MCF 10A (cell line): ENCODE measurements at places on chromosomes 3 and 15. TPM values are rescaled to one million over a fixed set of nuclear protein-coding genes. Genes with fewer than 3 reads are reported as not detected.

- no peak overlapping the region for H3K27ac ChIP-seq
- no peaks in the 10 kb centered on the region for H3K27me3 ChIP-seq
- no peaks in the 10 kb centered on the region for H3K36me3 ChIP-seq
Measured at GRCh38 chr15:39886418-39886817, 33.6 kb downstream of the GPR176 start.

SEC61A1 gene
- total RNA-seq: 418 and 519 TPM in 2 replicates

GRCh38 chr3:158539414-158540014, 31.5 kb upstream of the MLF1 start:
- no peaks in the 10 kb centered on the region for H3K27me3 ChIP-seq
- H3K27ac ChIP-seq: no peak overlapping the region
- no peaks in the 10 kb centered on the region for H3K36me3 ChIP-seq
- no peaks in the 10 kb centered on the region for H3K4me1 ChIP-seq
- DNase-seq: peak; percentile 61
- H3K4me3 ChIP-seq: no peak overlapping the region

CASR gene
- not detected in 2 replicates for total RNA-seq

COLQ gene
- total RNA-seq: 0.44 and 1.4 TPM in 2 replicates

DNA sequence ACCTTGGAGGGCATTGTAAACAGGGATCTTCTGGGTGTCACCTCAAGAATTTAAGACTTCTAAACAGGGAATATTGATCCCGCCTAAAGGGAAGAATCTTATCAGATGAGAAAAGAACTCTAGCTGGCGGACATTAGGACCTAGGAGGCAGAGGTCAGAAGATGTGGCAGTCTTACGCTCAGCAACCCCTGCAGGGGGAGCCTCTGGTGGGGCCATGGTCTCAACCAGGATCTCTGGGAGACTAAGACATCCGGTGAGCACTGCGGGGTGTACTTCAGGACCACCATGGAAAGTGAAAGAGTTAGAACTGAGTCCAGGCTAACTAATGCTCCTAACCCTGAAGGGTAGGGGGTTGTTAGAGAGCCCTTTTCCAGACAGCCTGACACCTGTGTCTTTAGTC, 295.2 kb downstream of the VGLL3 start:
- H3K27ac ChIP-seq: no peak overlapping the region
- peaks cover 39% of the 10 kb centered on the region for H3K27me3 ChIP-seq
- H3K4me1 ChIP-seq: no peaks in the 10 kb centered on the region
- no peak overlapping the region for H3K4me3 ChIP-seq
- no peaks in the 10 kb centered on the region for H3K36me3 ChIP-seq
- DNase-seq: no peak

PPARG gene
- 7.1 and 12.4 TPM in 2 replicates for total RNA-seq

DNA sequence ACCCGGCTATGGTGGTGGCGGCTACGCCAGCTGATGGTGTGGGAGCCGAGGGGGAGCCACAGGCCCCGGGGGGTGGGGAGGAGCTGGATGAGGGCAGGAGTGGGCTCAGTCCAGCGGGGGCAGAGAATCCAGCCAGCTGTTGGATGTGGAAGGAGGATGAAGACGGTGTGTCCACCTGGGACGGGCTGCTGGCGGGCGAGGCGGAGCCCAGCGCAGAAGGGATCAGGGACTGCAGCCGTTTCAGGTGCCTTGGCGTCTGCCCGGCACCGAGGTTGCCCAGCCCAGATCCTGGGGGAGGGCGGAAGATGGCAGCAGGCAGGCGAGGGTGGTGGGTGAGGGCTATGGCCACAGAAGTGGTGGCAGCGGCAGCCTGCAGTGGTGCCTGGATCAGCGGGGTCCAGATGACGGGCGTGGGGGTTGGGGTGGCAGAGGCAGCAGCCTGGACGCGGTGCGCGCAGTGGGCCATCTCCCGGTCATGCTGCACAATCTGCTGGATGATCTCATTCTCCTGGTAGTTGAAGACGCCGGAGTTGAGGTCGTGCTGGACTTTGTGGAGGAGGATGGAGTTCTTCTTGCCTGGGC, 45.3 kb downstream of the HCN4 start:
- no peaks in the 10 kb centered on the region for H3K36me3 ChIP-seq
- peaks cover 29% of the 10 kb centered on the region for H3K27me3 ChIP-seq
- no peaks in the 10 kb centered on the region for H3K4me1 ChIP-seq
- DNase-seq: no peak

- peak overlapping the region; percentile 63 for H3K27ac ChIP-seq
- H3K27me3 ChIP-seq: no peaks in the 10 kb centered on the region
- H3K4me1 ChIP-seq: peaks cover 25% of the 10 kb centered on the region
- peak; percentile 92 for DNase-seq
- peak overlapping the region; percentile 39 for H3K4me3 ChIP-seq
Measured at GRCh38 chr15:38217788-38218609, 34.6 kb upstream of the SPRED1 start.

NPHP3 gene
- 14.4 and 21.8 TPM in 2 replicates for total RNA-seq

DNA sequence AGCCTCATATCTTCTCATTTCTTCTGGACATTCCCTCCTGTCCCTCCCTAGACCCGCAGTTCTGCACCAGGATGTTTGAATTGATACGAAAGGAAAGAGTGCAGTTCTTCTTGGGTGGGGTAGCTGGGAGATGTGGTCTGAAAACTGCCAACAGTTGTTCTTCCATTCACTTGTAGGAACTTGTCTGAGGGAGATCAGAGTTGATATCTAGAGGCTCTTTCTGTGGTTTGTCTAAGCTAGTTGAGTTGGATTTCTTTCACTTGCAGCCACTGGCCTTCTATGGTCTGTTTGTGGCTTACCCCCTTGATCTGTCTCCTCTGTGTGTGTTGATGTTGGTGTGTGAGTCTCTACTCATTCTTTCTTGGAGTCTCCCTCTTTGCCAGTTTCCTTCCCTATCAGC, 42.5 kb upstream of the PIK3CB start:
- H3K27me3 ChIP-seq: no peaks in the 10 kb centered on the region
- peaks cover 6% of the 10 kb centered on the region for H3K36me3 ChIP-seq
- DNase-seq: no peak
- H3K4me3 ChIP-seq: no peak overlapping the region

- H3K4me1 ChIP-seq: no peaks in the 10 kb centered on the region
- no peaks in the 10 kb centered on the region for H3K27me3 ChIP-seq
Measured at GRCh38 chr15:85984241-85984640, 95.4 kb upstream of the AGBL1 start.

CTXN2 gene
- total RNA-seq: not detected in 2 replicates

NSMCE3 gene
- 6.7 and 9.1 TPM in 2 replicates for total RNA-seq

DNA sequence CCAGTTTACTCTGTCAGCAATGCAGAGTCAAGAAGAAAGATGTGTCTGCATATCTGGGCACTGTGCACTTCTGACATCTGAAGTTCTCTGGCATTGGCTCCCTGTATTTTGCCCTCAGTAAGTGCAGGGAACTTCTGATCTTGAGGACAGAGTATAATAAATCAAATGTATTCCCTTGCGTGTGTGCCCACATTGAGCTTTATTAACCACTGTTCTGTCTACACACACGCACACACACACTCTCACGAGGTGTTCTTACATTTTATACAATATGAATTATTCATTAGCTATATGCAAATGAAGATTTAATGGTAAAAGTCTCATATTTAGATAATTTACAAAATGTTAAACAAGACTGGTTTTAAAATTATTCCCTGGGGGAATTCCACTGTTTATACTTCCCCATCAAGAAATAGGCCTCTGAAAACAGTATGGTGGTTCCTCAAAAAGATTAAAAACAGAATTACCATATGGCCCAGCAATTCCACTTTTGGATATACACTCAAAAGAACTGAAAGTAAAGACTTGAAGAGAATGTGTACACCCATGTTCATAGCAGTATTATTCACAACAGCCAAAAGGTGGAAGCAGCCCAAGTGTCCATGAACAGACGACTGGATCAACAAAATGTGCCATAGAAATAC, 24.6 kb upstream of the ANPEP start:
- H3K36me3 ChIP-seq: peaks cover 35% of the 10 kb centered on the region
- H3K27ac ChIP-seq: no peak overlapping the region
- DNase-seq: no peak
- peaks cover 46% of the 10 kb centered on the region for H3K4me1 ChIP-seq

DNA sequence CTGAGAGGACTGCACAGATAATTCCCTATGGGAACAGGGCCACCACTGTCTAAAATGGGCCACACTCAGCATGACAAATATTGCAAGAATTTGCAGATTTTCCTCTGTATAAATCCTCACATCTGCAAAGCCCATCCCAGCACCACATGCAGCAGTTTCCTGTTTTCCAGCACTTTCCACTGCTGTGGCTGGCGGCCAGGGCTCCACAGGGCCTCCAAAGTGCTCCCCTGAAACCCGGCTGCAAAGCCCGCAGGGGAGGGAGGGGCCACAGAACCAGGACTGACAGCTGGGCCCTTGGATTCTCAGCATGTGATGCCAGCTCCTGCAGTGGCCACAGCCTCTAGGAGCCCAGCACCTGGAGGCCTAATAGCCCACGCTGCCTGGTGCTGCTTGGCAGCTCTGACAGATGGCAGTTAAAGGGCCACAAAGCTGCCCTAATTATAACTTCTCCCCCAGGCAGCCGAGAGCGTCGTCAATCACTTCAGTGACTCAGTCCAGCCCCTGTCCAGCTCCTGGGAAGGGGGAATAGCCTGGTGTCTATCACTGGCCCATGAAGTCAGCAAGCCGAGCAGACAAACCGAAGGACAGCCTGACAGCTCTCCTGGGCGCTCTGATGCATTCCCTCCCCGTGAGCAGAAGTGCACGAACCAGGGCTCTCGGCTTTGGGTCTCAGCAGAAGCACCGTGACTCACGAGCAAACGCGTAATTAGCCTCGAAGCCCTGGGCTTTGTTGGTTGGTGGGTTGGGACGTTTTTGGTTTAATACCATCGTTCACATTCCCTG, 4.7 kb downstream of the LRRC15 start:
- H3K27me3 ChIP-seq: peaks cover 47% of the 10 kb centered on the region
- H3K27ac ChIP-seq: no peak overlapping the region
- H3K4me3 ChIP-seq: no peak overlapping the region
- no peaks in the 10 kb centered on the region for H3K36me3 ChIP-seq
- H3K4me1 ChIP-seq: peaks cover 2% of the 10 kb centered on the region

GOLGB1 gene
- 62.4 and 66.9 TPM in 2 replicates for total RNA-seq

PP2D1 gene
- total RNA-seq: not detected in 2 replicates

DNA sequence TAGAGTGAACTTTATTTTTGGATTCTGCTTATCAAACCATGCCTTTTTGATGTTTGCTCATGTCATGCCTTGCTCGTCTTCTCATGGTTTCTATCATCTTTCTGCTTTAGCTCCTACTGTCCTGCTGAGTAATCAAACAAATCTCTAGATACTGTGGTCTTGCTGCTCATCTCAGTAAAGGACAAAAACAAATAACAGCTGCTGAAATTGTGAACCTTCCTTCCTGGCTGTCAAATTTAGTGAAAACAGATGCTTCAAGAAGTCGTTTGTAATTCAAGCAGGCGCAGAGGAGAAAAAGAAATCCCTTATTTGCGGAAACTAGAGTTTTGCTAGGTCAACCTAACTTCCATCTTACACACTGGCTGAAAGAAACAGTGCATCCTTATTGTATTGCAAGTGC, 616.1 kb upstream of the ALCAM start:
- no peaks in the 10 kb centered on the region for H3K36me3 ChIP-seq
- DNase-seq: no peak
- no peaks in the 10 kb centered on the region for H3K4me1 ChIP-seq
- H3K27me3 ChIP-seq: no peaks in the 10 kb centered on the region
- H3K4me3 ChIP-seq: no peak overlapping the region

NR1I2 gene
- not detected in 2 replicates for total RNA-seq

ASB7 gene
- total RNA-seq: 14.3 and 19.2 TPM in 2 replicates

- H3K36me3 ChIP-seq: no peaks in the 10 kb centered on the region
- H3K27ac ChIP-seq: peak overlapping the region; percentile 31
- H3K4me3 ChIP-seq: no peak overlapping the region
Measured at GRCh38 chr15:31150732-31151231, 49.3 kb upstream of the TRPM1 start.

DLL4 gene
- 0.10 TPM in 1 of 2 replicates, not detected in the other for total RNA-seq

CISH gene
- total RNA-seq: 0.26 and 0.59 TPM in 2 replicates

TYRO3 gene
- 9.7 and 12.3 TPM in 2 replicates for total RNA-seq

GRCh38 chr3:148400754-148401153, 296.9 kb upstream of the AGTR1 start:
- no peaks in the 10 kb centered on the region for H3K4me1 ChIP-seq
- H3K4me3 ChIP-seq: no peak overlapping the region
- DNase-seq: no peak
- H3K27me3 ChIP-seq: peaks cover 35% of the 10 kb centered on the region

SLC28A2 gene
- total RNA-seq: not detected in 2 replicates

- no peak overlapping the region for H3K27ac ChIP-seq
- no peak for DNase-seq
- H3K4me3 ChIP-seq: no peak overlapping the region
Measured at GRCh38 chr15:37758412-37758811, 176.0 kb upstream of the TMCO5A start.

GRCh38 chr15:67444100-67444499, 76.8 kb upstream of the C15orf61 start:
- H3K4me1 ChIP-seq: no peaks in the 10 kb centered on the region
- H3K27me3 ChIP-seq: no peaks in the 10 kb centered on the region
- no peaks in the 10 kb centered on the region for H3K36me3 ChIP-seq
- H3K4me3 ChIP-seq: no peak overlapping the region

DNA sequence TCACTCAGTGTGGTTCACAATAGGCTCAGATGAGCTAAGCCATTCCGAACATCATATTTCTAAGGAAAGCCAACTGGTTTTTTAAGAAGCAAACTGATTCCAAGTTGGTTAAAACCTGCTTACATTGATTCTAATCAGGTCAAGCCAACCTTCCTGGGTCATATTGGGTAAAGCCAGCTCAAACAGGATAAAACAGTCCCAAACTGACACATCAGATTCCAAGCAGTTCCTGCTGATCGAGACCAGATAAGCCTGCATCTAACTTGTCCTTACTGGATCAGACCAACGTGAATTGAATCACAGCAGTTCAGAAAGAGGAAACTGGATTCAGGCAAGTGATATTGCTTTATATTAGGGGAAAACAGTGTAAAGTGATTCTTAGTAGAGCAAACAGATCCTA, 18.6 kb upstream of the THSD4 start:
- H3K4me3 ChIP-seq: no peak overlapping the region
- peak overlapping the region; percentile 66 for H3K27ac ChIP-seq
- H3K27me3 ChIP-seq: no peaks in the 10 kb centered on the region
- no peaks in the 10 kb centered on the region for H3K36me3 ChIP-seq
- H3K4me1 ChIP-seq: peaks cover 22% of the 10 kb centered on the region

DNA sequence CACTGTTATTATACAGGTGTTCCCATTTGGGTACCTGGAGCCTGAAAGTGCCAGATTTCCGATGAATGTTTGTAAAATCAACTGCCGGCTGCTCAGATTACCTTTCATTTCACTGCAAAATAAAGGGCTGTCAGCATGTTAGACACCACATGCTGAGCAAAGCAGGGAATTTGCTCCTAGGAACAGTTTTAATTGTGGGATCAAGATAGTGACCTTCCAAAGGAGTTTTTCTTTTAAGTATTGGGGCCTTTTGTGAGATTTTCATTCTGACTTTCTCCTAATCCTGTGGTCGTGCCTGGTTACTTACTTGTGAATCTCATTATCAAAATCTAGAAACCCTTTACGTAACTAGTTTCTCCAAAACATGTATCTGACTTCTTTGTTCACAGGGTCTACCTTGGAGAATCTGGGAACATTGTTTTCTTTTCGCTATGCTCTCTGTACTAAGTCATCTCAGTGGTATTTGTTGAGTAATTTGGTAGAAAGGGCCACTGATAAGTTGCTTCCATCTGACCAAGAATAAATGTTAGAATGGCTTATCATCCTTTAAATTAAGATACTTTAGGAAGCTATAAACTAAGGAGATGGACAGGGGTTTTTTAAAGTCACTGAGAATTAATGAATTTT, 40.8 kb upstream of the LRTM1 start:
- H3K4me3 ChIP-seq: no peak overlapping the region
- DNase-seq: no peak
- H3K27ac ChIP-seq: no peak overlapping the region
- H3K36me3 ChIP-seq: peaks cover 6% of the 10 kb centered on the region
- peaks cover 11% of the 10 kb centered on the region for H3K4me1 ChIP-seq
- no peaks in the 10 kb centered on the region for H3K27me3 ChIP-seq
